ENCODE measurements at places on chromosomes 6 and 20. TPM values are rescaled to one million over a fixed set of nuclear protein-coding genes. Genes with fewer than 3 reads are reported as not detected.

C6orf15 gene
- not detected for total RNA-seq

PACRG gene
- total RNA-seq: 7.7 TPM

LHFPL5 gene
- total RNA-seq: not detected

SLC22A2 gene
- not detected for total RNA-seq

REM1 gene
- 0.54 TPM for total RNA-seq

ANKS1A gene
- 35.5 TPM for total RNA-seq

CST5 gene
- total RNA-seq: not detected

TTBK1 gene
- 0.11 TPM for total RNA-seq

VWA7 gene
- total RNA-seq: 8.9 TPM

FKBP1C gene
- not detected for total RNA-seq

AVP gene
- not detected for total RNA-seq

PHF10 gene
- 55.9 TPM for total RNA-seq

SMAP1 gene
- total RNA-seq: 31.7 TPM

Measured in thyroid gland (tissue), 4 donors.